Stimulated activated CD4-positive, alpha-beta T cell treated with anti-CD3 and anti-CD28 coated beads, Interleukin-1b, Interleukin-23, amount 100 ng/mL, for 48 hours (primary cell): ENCODE measurements at places on chromosomes 3 and 15.
A peak's percentile ranks its signal among the peaks of the same experiment; 100 is the strongest.

DNA sequence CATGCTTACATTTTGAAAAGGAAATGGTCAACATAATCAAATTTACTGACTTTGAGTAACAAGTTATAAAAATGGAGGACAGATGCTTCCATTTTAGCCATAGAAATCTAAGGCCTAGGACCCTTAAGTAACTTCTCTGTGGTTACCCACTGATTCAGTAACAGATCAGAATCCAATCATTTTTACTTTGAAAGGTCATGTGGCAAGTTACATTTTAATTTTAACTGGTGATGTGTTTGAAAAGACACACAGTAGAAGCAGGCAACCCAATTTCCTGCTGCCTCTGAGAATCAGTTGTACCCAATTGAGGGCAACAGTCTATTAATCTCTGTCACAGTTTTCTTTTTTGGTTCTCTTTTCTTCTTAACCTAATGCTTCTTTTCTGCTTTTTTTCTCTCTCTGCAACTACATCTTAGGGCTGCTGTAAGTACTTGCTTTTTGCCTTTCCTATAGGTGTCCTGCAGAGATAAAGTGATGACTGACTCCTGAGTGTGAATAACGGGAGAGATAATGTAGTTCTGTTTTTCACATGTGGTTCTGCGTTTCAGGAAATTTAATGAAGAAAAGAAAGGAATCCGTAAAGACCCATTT is 3.3 kb downstream of the ZWILCH start:
- DNase-seq = no peak

DNA sequence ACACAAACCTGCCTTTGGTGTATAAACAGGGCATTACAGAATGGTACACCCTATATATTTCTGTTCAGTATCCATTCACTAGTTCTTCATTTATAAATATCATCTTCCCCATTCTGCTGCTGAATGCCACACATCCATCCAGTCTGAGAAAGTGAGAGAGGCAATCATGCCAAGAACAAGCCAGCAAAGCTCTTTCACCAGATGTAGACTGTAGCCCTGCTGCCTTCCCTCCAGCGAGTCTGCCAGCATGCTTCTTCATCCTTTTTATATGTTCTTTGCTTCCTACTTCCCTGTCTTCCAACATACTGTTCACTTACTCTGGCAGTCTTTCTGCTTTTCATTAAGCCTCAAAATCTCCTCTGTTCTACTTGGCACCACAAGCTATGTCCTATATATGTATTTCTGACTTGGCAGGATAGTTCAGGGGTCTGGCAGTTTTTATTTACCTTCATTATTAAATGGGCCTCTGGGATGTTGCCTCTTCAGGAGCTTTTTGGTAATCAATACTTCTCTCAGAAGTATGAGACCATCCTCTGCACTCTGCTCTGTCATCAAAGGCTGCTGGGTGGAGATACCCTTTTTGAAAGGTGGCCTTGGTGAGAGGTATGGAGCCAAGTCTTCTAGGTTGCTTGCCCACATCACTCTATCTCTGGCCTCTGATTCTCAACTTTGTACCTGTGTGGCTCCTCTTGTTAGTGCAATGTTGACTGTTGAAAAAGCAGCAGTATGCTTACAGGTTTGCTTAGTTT is 48.6 kb downstream of the CHP1 start:
- DNase-seq = no peak

- DNase-seq = no peak
These were observed 12.6 kb downstream of the KLHL18 start for GRCh38 chr3:47295322-47295721.

- peak; percentile 80 for DNase-seq
These were observed 12.5 kb upstream of the MORF4L1 start for GRCh38 chr15:78859971-78860719.

GRCh38 chr3:154195620-154196356 is 74.6 kb downstream of the ARHGEF26 start:
- no peak for DNase-seq

- DNase-seq = no peak
These were observed 20.7 kb upstream of the OTOL1 start for GRCh38 chr3:161475905-161476304.

- DNase-seq = no peak
These were observed 10.9 kb upstream of the NCKIPSD start for GRCh38 chr3:48696601-48697000.

DNA sequence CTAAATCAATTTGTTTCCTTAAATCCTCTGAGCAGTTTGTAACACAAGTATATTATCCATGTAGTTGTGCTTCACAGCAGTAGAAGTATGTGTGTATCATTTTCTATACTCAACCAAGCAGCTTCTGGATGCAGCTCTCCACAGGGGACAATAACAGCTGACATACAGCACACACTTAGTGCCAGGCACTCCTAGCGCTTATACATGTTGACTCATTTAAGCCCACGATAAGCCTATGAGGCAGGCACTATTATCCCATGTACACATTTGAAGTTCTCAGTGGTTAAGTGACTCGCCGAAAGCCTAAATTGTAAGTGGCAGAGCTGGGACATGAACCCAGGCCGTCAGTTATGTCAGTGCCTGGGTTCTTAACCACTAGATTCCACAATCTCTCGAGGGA is 20.3 kb upstream of the LPP start:
- peak; percentile 47 for DNase-seq
